Esophagus squamous epithelium (tissue), 5 donors: ENCODE measurements at places on chromosomes 5 and 9.

GRCh38 chr9:96621618-96622017, 2.0 kb upstream of the CDC14B start:
- no peaks in the 10 kb centered on the region for H3K27me3 ChIP-seq
- H3K4me1 ChIP-seq, result peaks cover 23% of the 10 kb centered on the region
- DNase-seq, result no peak
- H3K27ac ChIP-seq, result no peak overlapping the region
- no peak overlapping the region for H3K4me3 ChIP-seq

DNA sequence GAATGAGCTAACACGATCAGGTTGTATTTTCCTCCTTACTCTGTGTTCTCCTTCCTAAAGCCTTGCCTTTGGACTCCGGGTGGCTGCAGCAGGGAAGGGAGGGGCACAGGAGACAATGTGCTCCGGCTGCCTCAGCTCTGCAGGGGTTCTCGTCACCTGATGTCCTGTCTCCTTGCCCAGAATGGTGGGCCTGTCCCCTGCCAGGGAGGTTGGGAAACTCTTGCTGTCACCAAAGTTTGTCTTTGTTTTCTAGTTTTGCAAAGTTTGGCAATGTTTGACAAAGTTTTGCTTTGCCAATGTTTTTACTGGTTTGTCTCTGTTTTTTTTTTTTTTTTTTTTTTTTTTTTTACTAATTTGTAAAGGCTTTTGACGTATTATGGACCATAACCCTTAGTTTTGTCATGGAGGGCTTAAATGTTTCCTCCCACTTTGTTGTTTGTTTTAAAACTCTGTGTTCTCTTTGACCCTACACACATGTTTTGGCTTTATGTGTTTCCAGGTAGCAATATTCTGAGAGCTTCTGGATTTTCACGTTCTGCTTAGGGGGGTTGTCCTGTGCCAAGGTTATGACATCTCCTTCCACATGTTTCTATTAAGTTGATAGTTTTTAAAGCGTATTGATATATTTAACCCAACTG, 49.3 kb downstream of the GADD45G start:
- H3K4me1 ChIP-seq, result no peaks in the 10 kb centered on the region
- no peaks in the 10 kb centered on the region for H3K27me3 ChIP-seq
- H3K27ac ChIP-seq, result no peak overlapping the region

DNA sequence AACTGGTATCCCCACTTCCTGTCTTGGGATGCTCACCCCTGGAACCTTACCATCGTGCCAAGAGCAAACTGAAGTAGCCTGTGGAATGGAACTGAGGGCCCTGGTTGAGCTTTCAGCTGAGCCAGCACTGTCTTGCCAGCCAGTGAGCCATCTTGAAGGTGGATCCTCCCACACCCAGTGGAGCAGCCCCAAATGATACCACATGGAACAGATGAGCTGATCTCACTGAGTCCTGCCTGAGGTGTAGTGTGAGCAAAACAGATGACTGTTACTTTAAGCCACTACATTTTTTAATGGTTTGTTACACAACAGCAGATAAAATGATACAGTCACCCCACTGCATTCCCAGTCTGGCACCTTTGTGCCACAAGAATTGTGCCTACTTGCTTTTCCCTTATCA, 2.2 kb upstream of the PCYOX1L start:
- H3K27me3 ChIP-seq, result no peaks in the 10 kb centered on the region
- no peak for DNase-seq
- no peak overlapping the region for H3K4me3 ChIP-seq
- H3K4me1 ChIP-seq, result peaks cover 22% of the 10 kb centered on the region
- peaks cover 6% of the 10 kb centered on the region for H3K36me3 ChIP-seq
- no peak overlapping the region for H3K27ac ChIP-seq

GRCh38 chr9:32265037-32265436, 119.4 kb upstream of the ACO1 start:
- H3K27me3 ChIP-seq, result no peaks in the 10 kb centered on the region
- H3K4me1 ChIP-seq, result no peaks in the 10 kb centered on the region
- no peak overlapping the region for H3K27ac ChIP-seq
- no peaks in the 10 kb centered on the region for H3K36me3 ChIP-seq
- DNase-seq, result no peak

- H3K4me3 ChIP-seq, result no peak overlapping the region
- no peak for DNase-seq
- H3K4me1 ChIP-seq, result no peaks in the 10 kb centered on the region
- no peak overlapping the region for H3K27ac ChIP-seq
- no peaks in the 10 kb centered on the region for H3K36me3 ChIP-seq
- H3K27me3 ChIP-seq, result no peaks in the 10 kb centered on the region
Observed at GRCh38 chr5:105953616-105954015, 1717.1 kb downstream of the EFNA5 start.

GRCh38 chr5:54212331-54212730, 98.0 kb downstream of the ARL15 start:
- no peak for DNase-seq
- no peaks in the 10 kb centered on the region for H3K36me3 ChIP-seq
- no peak overlapping the region for H3K27ac ChIP-seq
- H3K4me1 ChIP-seq, result no peaks in the 10 kb centered on the region

GRCh38 chr5:143605403-143606005, 202.0 kb upstream of the NR3C1 start:
- no peak overlapping the region for H3K4me3 ChIP-seq
- peak overlapping the region; percentile 56 for H3K27ac ChIP-seq
- no peaks in the 10 kb centered on the region for H3K4me1 ChIP-seq
- no peaks in the 10 kb centered on the region for H3K27me3 ChIP-seq

DNA sequence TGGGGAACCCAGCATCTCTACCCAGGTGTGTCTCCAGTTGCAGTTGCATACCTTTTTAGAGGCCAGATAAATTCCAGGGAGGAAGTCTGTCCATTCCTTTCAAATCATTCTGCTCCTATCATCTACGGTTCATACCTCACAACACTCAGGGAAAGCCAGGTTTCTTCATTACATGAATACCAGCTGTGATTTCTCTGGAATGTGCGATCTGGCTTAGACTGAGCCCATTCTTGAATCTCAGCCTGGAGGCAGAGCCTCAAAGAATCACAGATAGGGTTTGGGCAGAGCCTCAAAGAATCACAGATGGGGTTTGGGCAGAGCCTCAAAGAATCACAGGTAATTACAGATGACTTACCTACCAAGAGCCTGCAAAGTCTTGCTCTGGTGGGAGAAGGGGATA, 7.2 kb downstream of the P4HA2 start:
- H3K27me3 ChIP-seq, result no peaks in the 10 kb centered on the region
- peak overlapping the region; percentile 33 for H3K27ac ChIP-seq
- H3K4me1 ChIP-seq, result peaks cover 4% of the 10 kb centered on the region
- DNase-seq, result no peak

- H3K4me3 ChIP-seq, result no peak overlapping the region
- no peaks in the 10 kb centered on the region for H3K27me3 ChIP-seq
- no peak for DNase-seq
- H3K27ac ChIP-seq, result peak overlapping the region; percentile 81
- H3K36me3 ChIP-seq, result no peaks in the 10 kb centered on the region
- peaks cover 30% of the 10 kb centered on the region for H3K4me1 ChIP-seq
Observed at GRCh38 chr5:91182763-91183162, 200.4 kb downstream of the ARRDC3 start.

GRCh38 chr5:80082731-80083100, 47.6 kb downstream of the THBS4 start:
- H3K27me3 ChIP-seq, result no peaks in the 10 kb centered on the region
- peak overlapping the region; percentile 30 for H3K4me3 ChIP-seq
- H3K36me3 ChIP-seq, result no peaks in the 10 kb centered on the region
- peak overlapping the region; percentile 2 for H3K27ac ChIP-seq

GRCh38 chr9:81479573-81479972, 209.8 kb downstream of the TLE1 start:
- no peak overlapping the region for H3K27ac ChIP-seq
- H3K4me3 ChIP-seq, result no peak overlapping the region
- no peaks in the 10 kb centered on the region for H3K27me3 ChIP-seq
- no peaks in the 10 kb centered on the region for H3K36me3 ChIP-seq
- no peaks in the 10 kb centered on the region for H3K4me1 ChIP-seq

- no peak for DNase-seq
- H3K36me3 ChIP-seq, result no peaks in the 10 kb centered on the region
- H3K4me1 ChIP-seq, result peaks cover 3% of the 10 kb centered on the region
- peak overlapping the region; percentile 80 for H3K27ac ChIP-seq
- no peaks in the 10 kb centered on the region for H3K27me3 ChIP-seq
Observed at GRCh38 chr5:154714266-154714986, 40.8 kb upstream of the LARP1 start.

DNA sequence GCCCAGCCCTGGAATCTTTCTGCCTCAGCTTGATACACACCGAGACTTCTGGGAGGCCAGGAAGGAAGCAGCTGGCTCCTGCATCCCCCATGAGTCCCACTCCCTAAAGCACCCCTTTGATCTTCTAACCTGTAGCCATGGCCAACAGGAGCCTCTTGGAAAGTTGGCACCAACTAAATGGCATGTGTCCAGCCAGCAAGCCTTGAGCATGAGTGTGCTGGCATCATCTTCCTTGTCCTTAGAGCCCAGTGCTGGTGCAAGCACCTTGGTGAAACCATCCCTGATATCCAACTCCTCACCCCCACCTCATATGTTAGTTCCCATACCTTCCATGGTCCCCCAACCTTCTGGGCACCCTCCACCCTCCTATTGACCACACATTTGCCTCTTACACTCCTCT, 130.4 kb downstream of the CRB2 start:
- H3K4me3 ChIP-seq, result no peak overlapping the region
- no peak overlapping the region for H3K27ac ChIP-seq

DNA sequence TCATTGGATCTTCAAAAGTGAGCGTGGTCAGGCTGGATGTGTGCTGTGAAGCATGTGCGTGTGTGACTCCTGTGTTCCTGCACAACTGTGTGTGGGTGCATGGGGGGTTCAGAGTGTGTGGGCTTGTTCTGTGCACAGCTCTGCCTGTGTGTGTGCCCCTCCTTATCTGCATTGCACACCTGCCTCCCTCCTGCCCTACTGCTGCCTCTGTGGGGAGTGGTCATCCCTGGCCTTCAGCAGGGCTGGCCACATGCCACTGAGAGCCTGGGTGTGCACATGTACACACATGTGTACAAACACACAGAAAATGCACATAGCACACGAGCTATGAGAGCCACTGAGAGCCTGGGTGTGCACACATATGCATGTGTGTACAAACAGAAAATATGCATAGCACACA, 92.1 kb downstream of the CACNA1B start:
- H3K4me1 ChIP-seq, result no peaks in the 10 kb centered on the region
- no peak for DNase-seq
- no peak overlapping the region for H3K4me3 ChIP-seq
- H3K36me3 ChIP-seq, result no peaks in the 10 kb centered on the region
- no peaks in the 10 kb centered on the region for H3K27me3 ChIP-seq

- H3K4me3 ChIP-seq, result no peak overlapping the region
- H3K4me1 ChIP-seq, result no peaks in the 10 kb centered on the region
- no peak for DNase-seq
- no peak overlapping the region for H3K27ac ChIP-seq
- no peaks in the 10 kb centered on the region for H3K27me3 ChIP-seq
- no peaks in the 10 kb centered on the region for H3K36me3 ChIP-seq
Observed at GRCh38 chr9:114902786-114903524, 27.4 kb downstream of the TNFSF8 start.

GRCh38 chr9:104568868-104569267, at the start of gene OR13C8:
TSS of gene OR13C8 (plus strand) at chr9:104569168. CDS start at chr9:104569168, 0 bp downstream.
- H3K4me3 ChIP-seq, result no peak within 1 kb of the TSS
- no peaks in the 10 kb centered on the region for H3K27me3 ChIP-seq
- no peaks in the 10 kb centered on the region for H3K36me3 ChIP-seq
- H3K4me1 ChIP-seq, result no peaks in the 10 kb centered on the region
- no peak within 1 kb of the TSS for H3K27ac ChIP-seq

GRCh38 chr9:83154087-83154736, 91.3 kb upstream of the RASEF start:
- no peaks in the 10 kb centered on the region for H3K27me3 ChIP-seq
- H3K27ac ChIP-seq, result no peak overlapping the region
- DNase-seq, result no peak

DNA sequence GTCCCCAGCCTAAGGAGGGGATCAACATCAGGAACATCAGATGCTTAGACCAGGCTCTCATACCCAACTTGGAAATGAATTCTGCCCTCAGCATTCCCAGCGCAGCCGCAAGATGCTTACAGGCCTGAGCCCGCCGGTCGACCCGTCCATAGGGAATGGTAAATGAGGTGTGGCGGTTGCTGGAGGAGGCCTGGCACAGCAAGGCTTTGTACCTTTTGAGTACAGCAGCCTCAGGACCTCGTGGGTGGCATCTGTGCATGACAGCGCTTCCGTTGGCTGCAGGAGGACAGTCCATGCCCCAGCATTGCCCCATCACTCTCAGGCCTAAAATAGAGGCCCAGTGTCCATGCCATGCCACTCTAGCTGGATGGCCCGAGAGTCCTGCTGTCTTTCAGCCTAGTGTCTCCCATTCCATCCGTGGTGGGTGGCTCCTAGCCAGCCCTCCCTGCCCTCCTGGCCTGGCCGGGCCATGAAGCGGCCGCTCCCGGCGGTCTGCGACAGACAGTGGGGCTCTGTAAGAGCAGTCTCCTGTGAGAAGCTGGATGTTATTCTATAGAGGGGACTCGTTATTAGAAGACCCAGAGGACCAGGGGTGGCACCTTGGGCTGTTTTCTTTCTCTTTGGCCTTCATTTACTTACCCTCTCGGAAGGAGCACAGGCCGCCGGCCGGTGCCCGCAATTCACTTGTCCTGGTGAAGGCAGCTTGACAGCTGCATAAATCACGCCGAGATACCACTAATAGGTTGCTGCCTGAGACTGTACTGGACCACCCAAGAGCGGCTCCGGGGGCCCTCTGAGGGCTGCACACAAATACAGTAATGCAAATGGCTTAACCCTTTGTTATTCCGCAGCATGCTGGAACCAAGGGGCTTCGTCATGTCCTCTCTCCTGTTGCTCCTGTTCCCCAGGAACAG, 223.5 kb upstream of the TUT7 start:
- no peak overlapping the region for H3K27ac ChIP-seq
- H3K27me3 ChIP-seq, result no peaks in the 10 kb centered on the region
- H3K4me1 ChIP-seq, result peaks cover 15% of the 10 kb centered on the region
- H3K4me3 ChIP-seq, result no peak overlapping the region

DNA sequence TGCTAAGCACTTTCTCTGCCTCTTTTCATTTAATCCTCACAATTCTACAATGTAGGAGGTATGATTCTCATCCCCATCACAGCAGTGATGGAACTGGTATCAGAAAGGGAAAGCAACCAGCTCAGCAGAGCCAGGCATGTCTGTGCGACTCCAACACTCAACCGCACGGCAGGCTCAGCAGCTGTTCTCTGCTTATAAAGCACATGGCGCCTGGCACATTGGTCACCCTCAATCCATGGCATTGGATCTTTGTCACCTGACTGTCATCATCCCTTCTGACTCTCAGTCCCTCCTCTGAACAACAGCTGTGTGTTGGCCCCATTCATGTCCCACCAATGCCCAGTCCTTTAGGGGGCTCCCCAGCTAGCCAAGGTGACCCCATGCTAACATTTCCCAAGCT, 45.1 kb upstream of the HAND1 start:
- no peak overlapping the region for H3K27ac ChIP-seq
- H3K27me3 ChIP-seq, result no peaks in the 10 kb centered on the region
- H3K4me1 ChIP-seq, result peaks cover 18% of the 10 kb centered on the region
- no peak for DNase-seq
- no peak overlapping the region for H3K4me3 ChIP-seq
- H3K36me3 ChIP-seq, result no peaks in the 10 kb centered on the region

GRCh38 chr9:70491426-70492318, 77.2 kb upstream of the KLF9 start:
- DNase-seq, result no peak
- H3K4me1 ChIP-seq, result peaks cover 46% of the 10 kb centered on the region
- H3K27me3 ChIP-seq, result no peaks in the 10 kb centered on the region
- no peak overlapping the region for H3K4me3 ChIP-seq
- H3K27ac ChIP-seq, result no peak overlapping the region
